ENCODE measurements at places on chromosomes 6 and 20. TPM values are rescaled to one million over a fixed set of nuclear protein-coding genes. Genes with fewer than 3 reads are reported as not detected.
A peak's percentile ranks its signal among the peaks of the same experiment; 100 is the strongest.

DNA sequence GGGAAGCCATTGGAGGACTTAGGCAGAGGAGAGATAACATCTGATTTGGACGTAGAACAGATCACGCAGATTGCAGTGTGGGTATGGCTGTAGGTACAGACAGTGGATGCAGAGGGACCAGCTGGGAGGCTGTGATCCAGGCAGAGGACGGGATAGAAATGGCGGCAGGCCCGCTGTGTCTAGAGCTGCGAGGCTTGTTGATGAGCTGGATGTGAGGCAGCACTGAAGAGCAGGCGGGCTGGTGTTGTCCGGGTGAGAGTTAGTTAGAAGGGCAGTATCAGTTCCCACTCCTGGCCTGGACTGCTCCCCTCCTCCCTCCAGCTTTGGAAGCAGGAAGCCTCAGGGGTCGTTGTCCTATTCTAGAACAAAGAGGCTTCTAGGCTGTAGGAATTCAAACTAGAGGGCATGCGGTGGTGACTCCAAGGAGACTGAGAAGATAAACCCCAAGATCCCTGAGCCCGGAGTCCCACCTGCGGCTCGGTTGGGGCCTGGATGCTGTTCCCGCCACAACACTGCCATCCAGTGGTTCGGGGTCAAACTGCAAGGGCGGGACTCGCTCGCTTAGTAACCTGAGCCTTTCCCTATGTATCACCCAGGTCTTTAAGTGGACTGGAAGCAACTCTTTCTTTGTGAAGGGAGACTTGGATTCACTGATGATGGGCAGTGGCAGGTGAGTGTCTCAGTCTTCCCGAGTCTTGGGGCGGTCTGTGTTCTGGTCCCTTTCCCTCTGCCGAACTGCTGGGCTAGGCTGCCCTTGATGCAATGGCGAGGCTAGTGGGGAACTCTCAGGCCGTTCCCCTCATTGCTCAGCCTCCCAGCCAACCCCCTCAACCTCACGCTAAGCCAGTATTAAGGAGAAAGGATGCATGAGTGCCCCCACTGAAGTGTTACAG lies 11.2 kb downstream of the TLDC2 start:
- DNase-seq = peak; percentile 86

DNA sequence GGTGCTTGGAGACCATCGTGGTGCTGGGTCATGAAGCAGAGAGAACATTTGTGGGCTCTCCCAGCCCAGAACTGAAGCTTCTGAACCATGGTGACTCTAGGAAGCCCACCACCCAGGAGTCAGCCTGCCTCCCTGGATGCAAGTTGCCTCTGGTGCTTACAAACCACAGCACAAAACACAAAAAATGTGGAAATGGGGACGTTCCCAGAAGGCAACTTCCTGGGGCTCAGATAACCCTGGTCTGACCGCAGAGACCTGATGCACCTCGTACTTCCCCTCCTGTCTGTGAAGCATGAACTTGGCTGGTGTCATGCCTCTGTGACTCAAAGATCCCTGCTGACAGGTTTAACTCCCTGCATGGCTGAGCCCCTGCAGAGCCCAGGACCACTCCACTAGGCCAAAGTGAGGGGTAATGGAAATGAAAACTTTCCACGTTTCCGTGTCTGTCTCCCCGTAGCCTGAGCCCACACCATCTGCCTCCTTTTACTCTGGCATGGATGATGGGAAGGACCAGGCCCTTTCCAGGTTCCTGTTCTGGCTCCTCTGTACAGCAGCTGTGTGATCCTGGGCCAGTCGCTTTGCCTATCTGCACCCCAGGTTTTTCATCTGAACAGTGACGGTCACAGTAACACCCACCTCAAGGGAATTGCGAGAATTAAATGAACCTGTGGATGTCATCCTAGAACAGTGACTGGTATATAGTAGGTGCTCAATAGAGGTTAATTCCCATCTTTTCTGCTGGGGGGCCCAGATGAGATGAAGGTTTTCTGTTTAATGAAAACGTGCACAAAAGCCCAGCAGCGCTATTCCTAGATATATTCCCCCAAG lies 57.7 kb downstream of the PPP1R16B start:
- DNase-seq = peak; percentile 70

- DNase-seq = no peak
Observed at GRCh38 chr20:21046413-21047070, 59.6 kb downstream of the LINC00237 start.

DNA sequence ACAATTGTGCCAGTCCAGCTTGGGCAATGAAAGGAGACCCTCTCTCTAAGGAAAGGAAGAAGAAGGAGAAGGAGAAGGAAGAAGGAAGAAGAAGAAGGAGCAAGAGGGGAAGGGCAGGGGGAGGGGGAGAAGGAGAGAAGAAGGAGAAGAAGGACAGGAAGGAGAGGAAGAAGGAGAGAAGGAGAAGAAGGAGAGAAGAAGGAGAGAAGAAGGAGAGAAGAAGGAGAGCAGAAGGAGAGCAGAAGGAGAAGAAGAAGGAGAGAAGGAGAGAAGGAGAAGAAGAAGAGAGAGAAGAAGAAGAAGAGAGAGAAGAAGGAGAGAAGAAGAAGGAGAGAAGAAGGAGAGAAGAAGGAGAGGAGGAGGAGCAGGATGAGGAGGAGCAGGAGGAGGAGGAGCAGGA lies 22.5 kb upstream of the DEFB116 start:
- DNase-seq = no peak

- DNase-seq = no peak
Observed at GRCh38 chr6:94071835-94072234, 652.5 kb upstream of the EPHA7 start.

The SLC16A10 gene
- 4.9 TPM for total RNA-seq

- no peak for DNase-seq
Observed at GRCh38 chr6:17552861-17553260, 47.2 kb upstream of the FAM8A1 start.

The C20orf141 gene
- not detected for total RNA-seq

The PSORS1C2 gene
- not detected for total RNA-seq

The PCK1 gene
- total RNA-seq = not detected

GRCh38 chr6:148969603-148970061 lies 222.8 kb downstream of the UST start:
- no peak for DNase-seq

- no peak for DNase-seq
Observed at GRCh38 chr20:24785141-24786110, 163.6 kb upstream of the CST7 start.

GRCh38 chr6:2616811-2617210 lies 133.9 kb downstream of the MYLK4 start:
- DNase-seq = no peak

Data from activated T-cell treated with anti-CD3 and anti-CD28 coated beads, Interleukin-2, amount 50 U/mL, for 72 hours (primary cell).